Activated T-helper 1 cell treated with anti-CD3 and anti-CD28 coated beads, Interleukin-12 subunit alpha, Interleukin-12 subunit beta, Interleukin-2, Interleukin-4 antibody, amounts not matched to agents 30 ng/mL and 10 ng/mL and 1 ng/mL, durations not matched to agents 14 hours and 24 hours and 36 hours (primary cell): ENCODE measurements at places on chromosomes 16 and 17. TPM values are rescaled to one million over a fixed set of nuclear protein-coding genes. Genes with fewer than 3 reads are reported as not detected.

Gene GLTPD2
- total RNA-seq, result not detected in 2 replicates

- no peaks in the 10 kb centered on the region for H3K4me1 ChIP-seq
- no peaks in the 10 kb centered on the region for H3K36me3 ChIP-seq
- no peak for DNase-seq
Measured at GRCh38 chr16:24652209-24652712, 77.2 kb upstream of the TNRC6A start.

- H3K27ac ChIP-seq, result no peak overlapping the region
- H3K27me3 ChIP-seq, result no peaks in the 10 kb centered on the region
- no peaks in the 10 kb centered on the region for H3K4me1 ChIP-seq
- no peak for DNase-seq
- H3K36me3 ChIP-seq, result peaks cover 2% of the 10 kb centered on the region
- no peak overlapping the region for H3K4me3 ChIP-seq
Measured at GRCh38 chr17:31136319-31136718, 41.5 kb downstream of the NF1 start.

- peak overlapping the region; percentile 99 for H3K27ac ChIP-seq
- peak overlapping the region; percentile 100 for H3K4me3 ChIP-seq
- peak; percentile 44 for DNase-seq
- peaks cover 30% of the 10 kb centered on the region for H3K36me3 ChIP-seq
Measured at GRCh38 chr17:66302761-66303626, 581 bp downstream of the PRKCA start.

GRCh38 chr16:80367037-80367658, 173.6 kb upstream of the DYNLRB2 start:
- no peak for DNase-seq
- no peak overlapping the region for H3K4me3 ChIP-seq
- H3K27ac ChIP-seq, result no peak overlapping the region

Gene VASN
- total RNA-seq, result 0.18 TPM in 1 of 2 replicates, not detected in the other

- no peak for DNase-seq
- no peak overlapping the region for H3K4me3 ChIP-seq
- H3K27me3 ChIP-seq, result peaks cover 4% of the 10 kb centered on the region
- no peaks in the 10 kb centered on the region for H3K4me1 ChIP-seq
- H3K27ac ChIP-seq, result no peak overlapping the region
Measured at GRCh38 chr17:51643702-51644490, 383.6 kb downstream of the UTP18 start.

Gene MNT
- 31.5 and 35.9 TPM in 2 replicates for total RNA-seq

Gene TMEM235
- total RNA-seq, result not detected in 2 replicates

DNA sequence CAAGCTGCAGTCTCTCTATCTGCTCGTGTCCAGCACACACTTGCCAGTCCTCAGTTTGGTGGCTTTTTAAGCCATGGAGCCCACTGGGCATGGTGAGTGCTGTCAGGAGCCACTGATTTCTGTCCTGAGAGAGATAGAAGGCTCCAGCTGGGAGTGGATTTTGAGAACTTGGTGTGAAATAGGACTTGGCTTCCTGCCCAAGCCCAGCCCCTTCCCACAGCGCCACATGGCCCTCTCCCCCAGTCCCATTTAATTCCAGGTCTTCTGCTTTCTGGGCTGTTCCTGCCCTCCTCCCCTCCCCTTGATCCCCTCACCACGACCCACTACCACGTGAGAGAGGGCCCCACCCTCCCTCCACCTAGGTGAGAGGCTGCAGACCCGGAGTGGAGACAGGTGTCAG, 14.4 kb upstream of the ABCC3 start:
- no peak overlapping the region for H3K27ac ChIP-seq
- no peak for DNase-seq
- peaks cover 13% of the 10 kb centered on the region for H3K27me3 ChIP-seq
